GM12892 (cell line): ENCODE measurements at places on chromosomes 5 and 9.

GRCh38 chr5:9212605-9213004, 333.3 kb downstream of the SEMA5A start:
- no peak for DNase-seq

GRCh38 chr5:177426566-177427210, at the start of gene GRK6:
Gene GRK6, plus strand, starts transcription at chr5:177426676. Its CDS starts 170 bp downstream, at chr5:177426846.
- DNase-seq = no peak

GRCh38 chr5:35248843-35249780, 18.8 kb upstream of the PRLR start:
- no peak for DNase-seq

GRCh38 chr9:80163889-80164288, 592.1 kb downstream of the TLE4 start:
- no peak for DNase-seq

DNA sequence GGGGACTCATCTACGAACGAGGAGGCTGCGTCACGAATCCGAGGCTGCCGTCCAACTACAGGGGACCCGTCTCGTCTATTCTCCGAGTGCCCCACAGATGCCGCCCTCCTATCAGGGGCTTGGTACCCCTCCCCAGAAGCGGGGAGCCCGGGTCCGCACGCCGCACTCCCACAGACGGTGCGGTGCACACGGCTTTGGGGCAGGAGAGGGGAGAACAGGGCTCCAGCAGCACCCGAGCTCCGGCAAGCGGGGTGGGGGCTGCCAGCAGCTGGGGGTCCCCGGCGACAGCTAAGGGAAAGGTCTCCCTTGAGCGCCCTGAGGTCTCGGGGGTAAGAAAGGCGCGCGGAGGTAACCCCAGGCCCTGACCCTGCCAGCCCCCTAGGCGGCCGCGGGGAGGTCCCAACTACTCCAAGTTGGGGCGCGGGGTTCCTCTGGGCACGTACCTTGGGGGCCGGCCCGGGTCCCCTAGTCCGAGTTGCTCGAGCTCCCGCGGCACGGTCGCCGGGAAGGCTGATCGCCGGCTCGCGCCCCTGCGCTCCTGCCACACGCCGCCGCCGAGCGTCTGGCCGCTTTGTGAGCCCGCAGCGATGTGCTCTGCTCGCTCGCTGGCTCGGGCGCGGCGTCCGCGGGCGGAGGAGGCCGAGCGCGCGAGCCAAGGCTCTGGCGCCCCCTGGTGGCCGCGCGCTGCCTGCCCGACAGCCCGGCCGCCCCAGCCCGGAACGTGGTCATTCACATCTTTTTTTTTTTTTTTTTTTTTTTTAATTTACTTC, at the start of gene SPOCK1:
SPOCK1 (minus strand) TSS at position 591 of the 770 bp plus-strand sequence.
- DNase-seq = peak; percentile 95

DNA sequence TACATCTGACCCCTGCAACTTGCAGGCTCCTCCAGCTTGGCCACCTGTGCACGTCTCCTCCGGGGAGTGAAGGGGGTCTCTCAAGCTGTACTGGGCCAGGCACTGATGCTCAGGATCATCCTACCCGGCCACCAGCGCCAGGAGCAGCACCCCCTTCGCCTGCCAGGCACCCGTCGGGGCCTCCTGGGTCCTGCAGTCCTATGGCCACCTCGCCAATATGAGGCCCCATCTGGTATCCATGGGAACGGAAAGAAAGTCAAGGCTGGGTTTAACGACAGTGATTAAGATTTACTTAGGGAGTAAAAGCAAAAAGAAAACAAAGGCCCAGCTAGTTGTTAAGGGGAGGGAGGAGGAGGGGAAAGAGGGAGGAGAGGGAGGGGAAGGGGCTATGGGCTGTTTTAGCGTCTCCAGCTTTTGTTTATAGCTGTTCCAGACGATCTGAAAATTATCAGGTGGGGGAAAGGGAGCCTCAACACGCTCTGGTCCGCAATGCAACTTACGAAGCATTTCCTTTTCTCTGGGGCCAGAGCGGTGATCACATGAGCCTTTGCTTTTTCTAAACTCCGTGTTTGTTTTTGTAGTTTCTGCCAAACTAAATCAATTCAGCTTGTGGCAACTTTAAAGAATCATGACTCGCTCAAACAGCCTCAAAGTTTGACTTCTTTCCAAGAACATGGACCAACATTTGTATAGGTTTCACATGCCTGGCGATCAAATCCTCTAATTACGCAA, 132.4 kb downstream of the ROR2 start:
- DNase-seq = no peak

DNA sequence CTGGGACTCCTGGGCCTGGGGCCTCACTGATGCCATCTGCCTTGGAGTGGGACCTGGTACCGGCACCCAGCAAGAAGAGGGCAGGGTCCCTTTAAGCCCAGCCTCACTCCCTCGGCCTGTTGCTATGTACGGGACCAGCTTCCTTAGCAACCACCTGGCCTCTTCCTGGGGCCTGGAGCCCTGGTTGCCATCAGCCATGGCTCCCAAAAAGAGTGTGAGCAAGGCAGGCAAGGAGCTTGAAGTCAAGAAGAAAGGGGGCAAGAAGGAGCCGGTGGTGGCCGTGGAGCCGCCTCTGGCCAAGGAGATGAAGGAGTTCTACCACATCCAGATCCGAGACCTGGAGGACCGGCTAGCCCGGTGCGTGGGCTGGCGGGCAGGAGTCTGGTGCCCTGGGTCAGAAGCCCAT, at the start of gene CFAP157:
CFAP157 (plus strand) TSS at position 153 of the 406 bp plus-strand sequence; CDS start at position 197, 44 bp downstream.
- no peak for DNase-seq

GRCh38 chr9:135783540-135784245, 81.7 kb downstream of the KCNT1 start:
- no peak for DNase-seq

DNA sequence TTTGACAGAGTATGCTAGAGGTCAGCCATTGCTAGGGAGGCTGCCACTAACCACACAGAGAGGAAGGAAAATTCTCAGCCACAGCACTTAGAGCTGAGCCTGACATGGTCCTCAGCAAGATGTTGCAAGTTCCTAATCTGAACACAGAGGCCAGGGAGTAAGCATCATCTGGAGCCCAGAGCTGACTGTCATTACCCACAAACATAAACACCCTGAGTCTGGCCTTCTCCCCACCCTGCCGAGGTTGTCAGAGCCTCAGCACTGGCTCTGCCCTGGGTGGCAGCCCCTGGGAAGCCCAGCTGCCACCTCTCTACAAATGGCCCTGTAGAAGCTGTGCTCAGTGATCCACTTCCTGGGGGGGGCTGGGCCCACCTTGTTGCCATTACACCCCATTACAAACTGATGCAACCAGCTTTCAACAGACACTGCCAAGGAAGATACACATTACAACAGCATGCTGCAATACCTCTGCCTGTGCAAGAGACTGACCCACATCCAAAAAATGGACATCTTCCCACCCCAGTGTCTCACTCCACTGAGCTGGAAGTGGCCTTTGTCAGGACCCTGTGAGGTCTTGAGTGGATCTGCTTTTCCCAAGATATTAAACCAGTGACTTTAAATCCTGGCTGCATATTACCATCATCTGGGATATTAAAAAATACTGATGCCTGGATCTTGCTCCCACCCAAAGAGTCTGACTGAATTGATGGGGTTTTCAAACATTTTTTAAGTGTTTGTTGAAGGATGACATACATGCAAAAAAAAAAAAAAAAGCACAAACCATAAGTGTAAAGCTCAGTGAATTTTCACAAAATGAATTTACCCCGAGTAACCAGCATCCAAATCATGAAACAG, 33.0 kb downstream of the IRF1 start:
- DNase-seq = no peak

DNA sequence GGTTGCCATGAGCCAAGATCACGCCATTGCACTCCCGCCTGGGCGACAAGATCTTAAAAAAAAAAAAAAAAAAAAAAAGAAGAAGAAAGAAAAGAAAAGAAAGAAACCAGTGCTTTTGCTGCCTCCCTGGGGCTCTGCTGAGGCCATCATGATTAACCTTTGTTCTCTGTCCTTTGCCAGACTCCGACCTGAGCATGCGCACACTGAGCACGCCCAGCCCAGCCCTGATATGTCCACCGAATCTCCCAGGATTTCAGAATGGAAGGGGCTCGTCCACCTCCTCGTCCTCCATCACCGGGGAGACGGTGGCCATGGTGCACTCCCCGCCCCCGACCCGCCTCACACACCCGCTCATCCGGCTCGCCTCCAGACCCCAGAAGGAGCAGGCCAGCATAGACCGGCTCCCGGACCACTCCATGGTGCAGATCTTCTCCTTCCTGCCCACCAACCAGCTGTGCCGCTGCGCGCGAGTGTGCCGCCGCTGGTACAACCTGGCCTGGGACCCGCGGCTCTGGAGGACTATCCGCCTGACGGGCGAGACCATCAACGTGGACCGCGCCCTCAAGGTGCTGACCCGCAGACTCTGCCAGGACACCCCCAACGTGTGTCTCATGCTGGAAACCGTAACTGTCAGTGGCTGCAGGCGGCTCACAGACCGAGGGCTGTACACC, 251.7 kb downstream of the MARCHF11 start:
- no peak for DNase-seq

DNA sequence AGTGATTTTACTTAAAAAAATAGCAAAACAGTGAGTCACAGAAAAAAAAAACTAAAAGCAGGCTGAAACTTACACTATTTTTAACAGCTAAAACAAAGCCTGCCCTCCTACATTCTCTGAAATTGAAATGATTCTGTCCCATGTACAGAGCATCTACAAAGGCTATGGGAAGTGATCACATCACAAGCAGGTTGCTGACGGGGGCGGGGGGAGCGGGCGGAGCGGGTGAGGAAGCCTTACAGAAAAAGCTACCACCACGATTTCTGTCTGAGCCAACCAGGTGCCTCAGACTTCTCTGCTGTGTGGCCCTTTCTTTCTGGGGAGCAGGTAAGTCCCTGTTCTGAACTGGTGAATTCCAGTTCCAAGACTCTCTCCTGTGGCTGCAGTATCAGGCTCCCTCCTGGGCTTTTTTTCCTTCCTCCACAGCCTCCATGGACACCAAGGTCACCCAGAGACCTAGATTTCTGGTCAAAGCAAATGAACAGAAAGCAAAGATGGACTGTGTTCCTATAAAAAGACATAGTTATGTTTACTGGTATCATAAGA, 104.9 kb downstream of the ANKRD18B start:
- DNase-seq = no peak

DNA sequence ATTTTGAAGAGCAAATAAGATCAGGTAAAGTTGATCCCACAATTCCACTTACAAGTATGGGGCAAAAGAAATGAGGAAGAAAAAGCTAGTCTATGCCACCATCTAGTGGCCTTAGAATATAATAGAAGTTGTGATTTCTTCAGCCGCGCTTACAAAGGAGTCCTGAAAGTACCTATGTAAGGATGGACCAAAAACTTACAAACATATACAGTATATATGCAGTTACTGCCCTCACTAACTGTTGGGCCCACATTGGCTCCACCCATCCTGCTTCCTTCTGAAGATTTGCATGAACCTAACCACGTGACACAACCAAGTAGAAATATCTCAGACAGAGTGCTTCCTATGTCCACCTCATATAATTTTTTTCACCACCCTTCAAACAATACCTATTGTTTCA, 11.7 kb upstream of the OR13D1 start:
- no peak for DNase-seq

DNA sequence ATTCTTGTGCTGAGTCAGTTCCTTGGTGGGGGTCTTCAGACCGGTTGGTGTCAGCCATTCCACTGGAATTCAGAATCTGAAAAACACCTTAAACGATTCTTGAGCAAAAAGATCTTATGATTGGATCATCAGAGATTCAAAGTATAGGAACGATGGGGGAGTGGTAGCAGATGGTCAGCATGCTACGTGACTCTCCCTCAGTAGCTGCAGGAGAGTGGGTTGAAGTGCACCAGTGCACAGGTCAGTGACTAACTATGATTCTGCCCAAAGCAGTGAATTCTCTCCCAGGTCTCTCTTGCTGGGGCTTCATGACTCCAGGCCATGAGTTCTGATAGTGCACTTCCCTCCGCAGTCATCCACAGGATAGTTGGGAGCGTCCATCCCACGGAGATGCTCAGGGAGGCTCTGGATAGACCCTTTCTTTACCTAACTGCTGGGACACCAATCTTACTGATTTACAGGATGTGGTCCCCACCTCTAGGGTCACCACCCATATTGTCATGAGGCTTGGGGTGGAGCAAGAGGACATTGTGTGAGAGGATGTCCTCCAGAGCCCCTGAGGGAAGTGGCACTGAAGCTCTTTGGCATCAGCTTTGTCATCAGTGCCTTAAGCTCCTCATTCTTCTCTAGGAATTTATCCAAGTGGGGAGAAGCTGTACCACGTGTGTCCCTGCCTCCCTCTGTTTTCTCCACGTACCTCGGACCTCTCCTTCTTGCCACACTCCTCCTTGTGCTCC, 62.0 kb downstream of the RASGRF2 start:
- DNase-seq = no peak

- DNase-seq = no peak
These were observed 215.5 kb upstream of the RGMB start for GRCh38 chr5:98557916-98558315.

DNA sequence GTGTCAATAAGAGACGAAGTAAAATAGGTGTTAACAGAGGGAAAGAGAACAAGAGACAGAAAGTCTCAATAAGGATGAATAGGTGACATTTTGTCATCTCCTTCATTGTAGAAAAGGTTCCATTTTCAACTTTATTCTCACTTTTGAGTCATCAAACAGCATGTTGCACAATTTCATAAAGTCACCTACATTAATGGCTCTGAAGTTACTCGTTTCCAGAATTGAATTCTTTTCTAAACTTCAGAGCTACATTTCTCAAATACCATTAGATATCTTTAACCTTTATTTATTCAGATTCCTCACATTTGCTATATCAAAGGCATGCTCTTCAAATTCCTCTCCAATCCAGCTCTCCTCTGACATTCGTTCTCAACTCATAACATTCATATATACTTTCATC, 13.1 kb downstream of the ADAMTS6 start:
- no peak for DNase-seq

- no peak for DNase-seq
These were observed 68.4 kb downstream of the NRG2 start for GRCh38 chr5:139974661-139975060.

- DNase-seq = no peak
These were observed 31.4 kb downstream of the FANCC start for GRCh38 chr9:95286151-95286550.

- DNase-seq = no peak
These were observed 170.1 kb downstream of the SPOCK1 start for GRCh38 chr5:137328991-137329390.

DNA sequence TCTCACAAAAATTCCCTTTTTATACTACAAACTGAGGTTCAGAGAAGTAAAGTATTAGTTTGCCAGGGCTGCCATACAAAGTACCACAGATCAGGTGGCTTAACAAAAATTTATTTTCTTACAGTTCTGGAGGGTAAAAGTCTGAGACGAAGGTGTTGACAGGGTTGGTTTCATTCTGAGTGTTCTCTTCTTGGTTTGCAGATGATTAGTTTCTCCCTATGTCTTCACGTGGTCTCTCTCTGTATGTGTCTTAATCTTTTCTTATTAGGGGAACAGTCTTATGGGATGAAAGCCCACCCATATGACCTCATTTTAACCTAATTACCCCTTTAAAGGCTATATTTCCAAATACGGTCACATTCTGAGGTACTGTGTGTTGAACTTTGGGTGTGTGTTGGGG, 274.2 kb downstream of the BRINP1 start:
- no peak for DNase-seq
